Right atrium auricular region (tissue), 2 donors: ENCODE measurements at places on chromosomes 3 and 15. TPM values are rescaled to one million over a fixed set of nuclear protein-coding genes. Genes with fewer than 3 reads are reported as not detected.

DNA sequence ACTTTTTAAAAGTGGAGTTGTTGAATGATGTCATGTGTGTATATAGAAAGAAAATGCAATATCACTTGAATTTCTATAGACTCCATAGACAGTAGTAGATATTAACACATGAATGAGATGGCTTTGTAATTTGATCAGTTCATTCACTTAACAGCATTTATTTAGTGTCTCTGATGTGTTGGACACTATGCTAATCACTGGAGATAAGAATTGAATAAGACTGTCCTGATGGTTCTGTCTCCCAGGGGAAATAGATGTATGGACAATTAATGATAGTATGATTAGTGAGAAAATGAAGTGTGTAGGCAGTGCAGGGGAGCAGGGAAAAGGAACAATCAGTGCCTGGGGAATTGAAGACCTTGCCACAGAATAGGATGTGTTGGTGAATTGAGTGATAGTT is 72.9 kb downstream of the RIOX2 start:
- no peak for DNase-seq

GRCh38 chr15:99121207-99121606 is 16.3 kb downstream of the SYNM start:
- DNase-seq, result no peak

DNA sequence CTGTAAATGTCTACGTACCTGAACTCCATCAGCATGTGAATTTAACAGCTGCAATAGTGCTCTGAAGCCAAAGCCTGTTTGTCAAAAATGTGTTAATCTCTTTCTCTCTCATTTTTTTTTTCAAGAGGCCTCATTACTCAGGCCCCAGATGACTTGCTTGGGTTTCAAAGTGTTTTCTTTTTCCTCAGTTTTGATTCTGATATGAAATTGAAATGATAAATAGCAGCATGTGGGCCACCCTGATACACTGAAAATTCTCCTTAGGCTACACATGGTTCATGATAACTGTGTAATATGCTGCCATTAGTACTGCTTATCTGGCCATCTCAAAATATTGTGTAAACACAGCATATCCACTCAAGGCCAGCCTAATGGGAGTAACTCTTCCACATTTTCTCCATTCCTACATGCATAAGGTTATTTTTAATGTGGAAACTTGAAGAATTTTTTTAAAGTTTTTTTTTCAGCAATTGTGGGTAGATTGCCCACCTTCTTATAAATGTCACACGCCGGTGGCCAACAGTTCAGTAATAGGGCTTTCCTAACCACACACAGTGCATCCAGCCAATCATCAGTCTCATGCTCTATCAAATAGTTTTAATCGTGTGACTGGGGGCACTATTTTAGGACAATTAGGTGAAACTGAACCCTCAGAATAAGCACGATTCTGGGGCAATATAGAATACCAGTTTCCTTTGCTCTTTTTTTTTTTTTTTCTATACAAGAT is 13.1 kb upstream of the DENND4A start:
- no peak for DNase-seq

- DNase-seq, result no peak
Observed at GRCh38 chr15:26433818-26434217, 339.0 kb downstream of the GABRB3 start.

DNA sequence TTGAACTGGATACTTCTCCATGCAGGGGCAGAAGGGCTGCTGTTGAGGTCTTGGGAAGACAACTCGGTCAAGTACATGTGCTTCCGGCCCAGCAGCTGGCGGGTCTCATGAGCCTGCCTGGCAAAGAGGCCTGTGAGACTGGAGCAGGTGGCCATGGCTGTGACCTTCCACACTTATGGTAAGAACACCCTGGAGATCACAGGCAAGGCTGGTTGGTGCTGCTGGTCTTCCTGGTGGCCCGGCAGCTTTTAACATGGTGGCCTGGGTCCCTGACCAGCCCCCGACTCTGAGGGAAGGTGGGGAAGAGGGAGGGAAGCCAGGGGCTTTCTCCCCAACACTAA is 15.4 kb downstream of the CHRD start:
- no peak for DNase-seq

DNA sequence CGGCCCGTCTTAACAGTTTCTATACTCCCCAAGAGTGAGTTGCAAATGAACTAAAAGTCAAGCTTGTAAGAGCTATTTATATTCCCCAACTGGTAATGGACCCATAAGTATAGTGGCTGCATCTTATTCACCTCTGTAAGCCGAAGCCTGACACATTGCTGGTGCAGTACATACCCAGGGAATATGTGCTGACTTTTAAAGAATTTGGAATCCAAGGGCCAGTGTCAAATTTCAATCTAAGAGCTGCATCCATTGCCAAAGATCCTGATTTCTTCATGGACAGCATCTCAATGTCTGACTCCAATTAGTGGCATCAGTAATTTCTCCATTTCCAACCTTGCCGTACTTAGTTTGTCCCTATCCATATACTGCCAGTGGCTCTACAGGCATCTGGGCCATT is 42.0 kb downstream of the FRMD4B start:
- no peak for DNase-seq

DNA sequence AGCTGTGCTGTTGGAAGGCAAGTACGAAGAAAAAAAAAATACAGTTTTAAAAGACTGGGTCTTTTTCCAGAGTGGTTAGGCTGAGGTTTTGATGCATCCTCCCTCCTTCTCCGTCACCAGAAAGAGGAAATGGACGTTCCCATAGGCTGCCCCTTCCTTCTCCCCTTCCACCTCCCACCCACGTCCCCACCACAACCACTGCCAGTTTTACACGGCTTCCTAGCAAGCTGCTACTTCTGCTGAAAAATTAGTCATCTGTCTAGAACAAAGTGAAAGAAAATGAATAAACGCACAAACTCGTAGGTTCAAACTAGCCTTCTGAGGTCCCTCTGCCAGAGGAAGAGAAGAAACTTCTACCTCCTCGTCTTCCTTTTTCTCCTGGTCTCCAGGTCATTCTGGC is 71.6 kb upstream of the RPL35A start:
- no peak for DNase-seq

DNA sequence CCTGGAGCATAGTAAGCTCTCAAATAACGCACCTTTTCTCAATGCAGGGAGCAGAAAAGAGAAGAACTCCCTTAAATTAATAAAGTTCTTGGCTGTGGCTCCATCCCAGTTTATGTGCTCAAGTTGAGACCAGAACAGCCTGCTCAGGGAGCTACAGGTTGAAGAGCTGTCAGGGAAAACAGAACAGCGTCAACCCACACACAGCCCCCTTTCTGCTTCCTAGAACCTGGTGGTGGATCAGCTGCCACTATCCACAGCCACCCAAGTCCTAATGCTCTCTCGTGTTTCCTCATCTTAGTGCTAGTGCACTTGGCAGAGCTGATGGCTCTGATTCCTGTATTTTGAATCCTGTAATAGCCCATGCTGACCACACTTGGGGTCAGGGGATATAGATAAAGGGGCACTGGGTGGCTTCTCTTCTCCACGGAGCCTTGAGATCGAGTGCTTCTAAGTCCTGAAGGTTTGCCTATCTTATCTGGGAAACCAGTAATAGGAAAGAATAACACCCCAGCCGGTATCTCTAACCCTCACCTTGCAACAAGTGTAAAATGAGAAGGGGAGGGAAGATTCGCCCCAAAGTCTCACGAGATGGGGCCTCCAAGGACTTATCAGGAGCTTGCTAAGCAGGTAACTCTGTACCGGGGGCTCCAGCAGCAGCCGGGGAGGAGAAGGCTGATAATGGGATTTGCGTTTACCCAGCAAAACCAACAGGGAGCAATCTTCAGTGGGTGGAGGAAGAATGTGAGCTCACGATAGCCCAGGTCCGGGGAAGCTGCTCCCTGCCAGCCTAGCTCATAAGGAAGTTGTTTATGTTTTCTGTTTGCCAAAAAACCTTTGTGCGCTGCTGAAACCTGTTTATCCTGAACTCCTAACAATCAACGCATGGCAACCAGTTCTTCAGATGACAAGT is 136.2 kb upstream of the ICE2 start:
- no peak for DNase-seq

DNA sequence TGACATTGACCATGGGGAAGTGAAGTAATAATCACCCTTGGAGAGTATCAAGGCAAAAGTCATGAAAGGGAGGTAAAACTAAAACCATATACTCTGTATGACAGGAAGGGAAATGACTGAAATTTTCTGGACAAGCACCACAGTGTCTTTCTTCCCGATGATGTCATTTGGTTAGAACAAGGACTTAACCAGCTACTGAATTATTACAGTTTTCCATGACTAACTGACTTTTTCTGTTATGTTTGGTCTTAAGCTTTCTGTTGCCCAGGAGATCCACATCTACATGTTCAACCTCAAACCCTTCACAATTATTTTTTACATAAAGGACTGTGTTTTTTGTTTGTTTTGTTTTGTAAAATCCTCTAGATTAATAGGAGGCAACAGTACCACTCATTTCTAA is 191.9 kb upstream of the IL12A start:
- no peak for DNase-seq

- DNase-seq, result no peak
Observed at GRCh38 chr3:100158918-100159330, 44.6 kb upstream of the FILIP1L start.

DNA sequence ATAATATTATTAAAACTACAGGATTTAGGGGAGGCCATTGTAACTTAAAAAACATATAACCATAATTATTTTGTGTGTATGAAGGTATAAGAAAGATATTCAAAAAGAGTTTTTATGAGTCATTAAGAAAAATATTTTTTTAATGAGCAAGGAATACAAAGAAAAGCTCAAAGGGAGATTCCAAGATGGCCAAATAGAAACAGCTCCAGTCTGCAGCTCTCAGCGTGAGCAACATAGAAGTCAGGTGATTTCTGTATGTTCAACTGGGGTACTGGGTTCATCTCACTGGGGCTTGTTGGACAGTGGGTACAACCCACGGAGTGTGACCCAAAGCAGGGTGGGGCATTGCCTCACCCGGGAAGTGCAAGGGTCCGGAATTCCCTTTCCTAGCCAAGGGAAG is 336.1 kb downstream of the TBL1XR1 start:
- DNase-seq, result no peak

GRCh38 chr15:60735559-60736047 is 256.7 kb upstream of the ICE2 start:
- DNase-seq, result no peak

GRCh38 chr3:144028798-144029411 is 57.3 kb downstream of the DIPK2A start:
- no peak for DNase-seq

DNA sequence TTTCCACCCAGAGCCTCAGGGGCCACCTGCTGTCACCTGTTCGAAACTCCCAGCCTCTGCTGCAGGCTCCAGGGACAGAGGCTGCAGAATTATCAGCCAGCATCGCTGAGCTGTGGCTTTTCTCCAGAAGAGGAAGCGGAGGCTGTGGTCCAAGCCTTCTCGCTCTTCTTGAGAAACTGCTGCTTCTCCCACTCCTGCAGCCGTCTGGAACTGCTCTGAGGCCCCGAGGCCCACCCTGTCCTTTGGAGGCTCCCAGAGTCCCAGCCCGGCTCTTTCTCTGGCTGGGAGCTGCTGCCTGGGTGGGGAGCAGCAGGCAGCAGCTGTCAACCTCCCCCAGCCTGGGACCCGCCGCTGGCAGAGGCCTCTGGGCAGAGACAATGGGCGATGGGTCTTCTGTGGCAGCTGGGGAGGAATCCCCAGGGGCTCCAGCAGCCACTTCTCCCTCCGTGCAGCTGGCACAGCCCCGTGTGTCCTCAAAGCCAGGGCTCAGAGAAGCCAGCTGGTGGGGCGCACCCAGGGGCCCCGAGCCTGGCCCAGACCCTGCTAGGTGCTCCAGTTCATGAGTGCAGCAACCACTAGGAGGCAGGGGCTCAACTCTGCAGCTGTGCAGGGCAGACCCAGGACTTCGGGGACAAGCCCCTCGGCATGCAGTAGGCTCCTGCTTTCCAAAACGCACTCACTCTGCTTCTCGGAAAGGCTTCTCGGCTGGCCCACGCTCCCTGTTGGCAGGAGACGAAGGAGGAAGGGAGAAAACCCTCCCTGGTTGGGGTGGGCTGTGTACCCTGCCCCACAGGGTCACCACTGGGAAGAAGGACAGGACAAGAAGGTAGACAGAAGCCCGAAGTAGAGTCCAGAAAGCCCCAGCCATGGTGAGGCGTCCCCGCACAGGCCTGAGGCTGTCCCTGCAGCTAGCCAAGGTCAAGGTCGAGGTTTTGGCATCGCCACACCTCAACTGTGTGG is 49.9 kb upstream of the FURIN start:
- DNase-seq, result no peak

DNA sequence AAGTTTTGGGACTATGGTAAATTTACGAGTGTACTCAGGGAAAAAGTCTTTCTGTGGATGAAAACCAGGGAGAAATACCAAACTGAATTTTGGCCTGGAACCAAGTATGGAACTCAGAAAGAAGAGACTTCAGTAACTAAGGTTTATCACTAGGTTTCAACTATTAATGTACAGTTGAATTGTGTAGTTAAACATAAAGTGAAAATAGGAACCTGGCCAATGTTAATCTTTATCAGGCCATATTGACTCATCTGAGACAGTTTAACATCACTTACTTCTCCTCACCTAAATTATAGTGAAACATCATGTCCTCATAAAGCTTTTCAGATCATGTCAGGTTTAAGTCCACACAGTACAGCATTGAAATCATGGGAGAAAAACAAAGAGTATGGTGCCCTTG is 197.7 kb downstream of the LSAMP start:
- DNase-seq, result no peak

- DNase-seq, result no peak
Observed at GRCh38 chr3:138389841-138390581, 41.6 kb downstream of the MRAS start.

DNA sequence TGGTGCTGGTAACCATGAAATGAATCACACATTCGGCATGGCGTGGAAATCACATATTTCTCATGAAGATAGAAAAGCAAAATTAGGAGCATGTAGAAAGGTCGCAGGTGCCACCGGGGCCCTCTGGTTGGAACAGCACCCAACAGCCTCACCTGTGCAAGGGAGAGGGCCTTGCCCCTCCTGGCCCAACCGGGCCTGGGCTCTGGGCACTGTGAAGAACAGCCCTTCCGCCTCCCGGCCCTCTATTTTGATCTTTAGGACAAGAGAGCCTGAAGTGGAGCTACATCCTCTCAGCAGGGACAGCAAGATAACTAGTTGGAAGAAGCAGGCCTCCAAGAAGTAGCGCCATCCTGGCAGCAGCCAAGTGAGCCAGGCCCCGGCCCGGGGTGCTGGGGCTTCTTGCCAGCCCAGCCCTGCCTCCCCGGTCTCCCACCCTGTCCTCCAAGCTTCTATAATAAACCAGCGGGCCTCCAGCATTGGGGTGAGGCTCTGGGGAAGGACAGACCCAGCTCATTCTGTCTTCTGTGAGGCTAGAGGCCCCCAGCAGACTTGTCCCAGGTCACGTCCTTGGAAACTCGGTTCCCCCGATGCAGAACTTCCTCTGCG is 46.1 kb upstream of the FGD5 start:
- DNase-seq, result peak; percentile 40

Gene RTP3
- not detected for total RNA-seq

Gene RHCG
- 0.37 TPM for total RNA-seq

Gene PLSCR5
- not detected for total RNA-seq

Gene MRPL3
- 55.1 TPM for total RNA-seq

Gene GPR27
- total RNA-seq, result 0.98 TPM

Gene PAQR9
- total RNA-seq, result 5.7 TPM

Gene NPAP1
- total RNA-seq, result not detected

Gene GP9
- total RNA-seq, result not detected

Gene ERICH6
- not detected for total RNA-seq
